Foreskin keratinocyte (primary cell): ENCODE measurements at places on chromosomes 7 and 10.

DNA sequence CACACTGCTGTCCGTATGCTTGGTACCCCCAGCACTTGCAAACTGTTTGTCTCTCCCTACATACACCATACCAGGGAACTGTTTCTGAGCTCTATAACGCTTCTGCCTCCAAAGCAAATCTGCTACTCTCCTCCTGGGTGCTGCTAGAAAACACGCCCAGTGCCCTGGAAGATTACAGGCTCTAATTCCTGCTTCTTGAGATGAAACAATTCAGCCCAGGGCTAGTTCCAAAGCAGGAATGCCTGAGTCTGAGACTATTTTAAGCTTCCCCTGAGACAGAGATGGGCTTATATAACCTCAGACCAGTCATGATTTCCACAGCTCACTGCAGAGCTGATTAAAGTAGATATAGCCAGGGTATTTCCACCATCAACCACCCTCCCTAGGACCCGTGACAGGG lies 327.1 kb downstream of the GPR158 start:
- peak; percentile 31 for DNase-seq

- no peak for DNase-seq
These were observed 1.3 kb downstream of the HOXA1 start for GRCh38 chr7:27094304-27095049.

GRCh38 chr10:96772196-96772595 lies 51.9 kb upstream of the PIK3AP1 start:
- DNase-seq = no peak

DNA sequence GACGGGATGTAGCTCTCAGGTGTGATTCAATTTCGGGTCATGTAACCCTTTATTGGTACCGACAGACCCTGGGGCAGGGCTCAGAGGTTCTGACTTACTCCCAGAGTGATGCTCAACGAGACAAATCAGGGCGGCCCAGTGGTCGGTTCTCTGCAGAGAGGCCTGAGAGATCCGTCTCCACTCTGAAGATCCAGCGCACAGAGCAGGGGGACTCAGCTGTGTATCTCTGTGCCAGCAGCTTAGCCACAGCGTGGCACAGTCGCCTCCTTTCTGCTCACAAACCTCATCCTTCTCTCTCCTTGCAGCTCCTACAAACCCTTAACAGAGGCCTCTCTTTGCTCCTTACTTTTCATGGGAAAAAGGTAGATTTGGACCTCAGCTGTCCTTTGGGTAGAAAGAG lies 197.5 kb upstream of the PRSS58 start:
- no peak for DNase-seq

DNA sequence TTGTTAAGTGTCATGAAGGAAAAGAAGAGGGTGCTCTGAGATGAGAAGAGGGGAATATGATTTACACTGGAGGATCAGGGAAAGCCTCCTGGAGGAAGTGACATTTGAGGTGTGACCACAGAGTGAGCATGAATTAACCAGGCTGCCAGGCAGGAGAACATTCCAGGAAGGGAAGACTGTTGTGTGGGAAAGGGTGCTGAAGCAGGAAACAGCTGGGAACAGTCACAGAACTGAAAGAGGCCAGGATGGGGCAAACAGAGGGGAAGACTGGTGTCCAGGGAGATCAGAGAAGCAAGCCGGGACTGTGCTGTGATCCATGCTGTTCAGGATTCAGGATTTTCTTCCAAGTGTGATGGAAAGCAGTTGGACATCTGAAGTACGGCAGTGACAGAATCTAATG lies 14.9 kb downstream of the HIPK2 start:
- DNase-seq = no peak

DNA sequence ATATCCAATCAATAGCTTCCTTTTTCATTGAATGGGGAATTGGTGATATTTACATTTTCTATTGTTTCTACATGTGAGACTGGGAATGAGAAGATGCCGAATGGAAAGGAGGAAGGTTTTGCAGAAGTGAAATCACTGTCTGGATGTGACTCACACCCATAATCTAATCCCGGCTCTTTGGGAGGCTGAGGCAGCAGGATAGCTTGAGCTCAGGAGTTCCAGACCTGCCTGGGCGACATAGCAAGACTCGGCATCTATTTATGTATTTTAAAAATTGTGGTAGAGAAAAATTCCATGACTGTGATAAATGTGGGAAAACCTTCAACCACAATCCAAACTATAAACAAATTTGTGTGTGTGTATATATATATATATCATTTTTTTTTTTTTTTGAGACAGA lies 10.9 kb upstream of the FIS1 start:
- DNase-seq = no peak

DNA sequence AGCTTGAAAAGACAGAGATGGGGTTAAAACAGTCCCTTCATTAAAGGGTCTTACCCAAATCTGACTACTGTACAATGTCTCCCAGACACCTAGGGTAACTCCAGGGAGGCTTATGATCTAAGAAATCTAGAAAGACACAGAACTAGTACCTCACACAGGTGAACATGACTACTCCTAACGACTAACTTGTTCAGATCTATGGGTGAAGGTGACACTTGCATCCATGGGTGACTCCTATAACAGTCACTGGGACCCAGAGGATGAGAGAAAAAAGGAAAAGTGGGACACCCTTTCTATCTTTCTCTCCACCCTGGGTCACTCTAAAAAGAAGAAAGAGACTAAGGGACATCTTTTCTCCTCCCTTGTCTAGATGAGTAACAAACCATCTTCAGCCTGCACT lies 19.2 kb downstream of the AKR1C8 start:
- no peak for DNase-seq

DNA sequence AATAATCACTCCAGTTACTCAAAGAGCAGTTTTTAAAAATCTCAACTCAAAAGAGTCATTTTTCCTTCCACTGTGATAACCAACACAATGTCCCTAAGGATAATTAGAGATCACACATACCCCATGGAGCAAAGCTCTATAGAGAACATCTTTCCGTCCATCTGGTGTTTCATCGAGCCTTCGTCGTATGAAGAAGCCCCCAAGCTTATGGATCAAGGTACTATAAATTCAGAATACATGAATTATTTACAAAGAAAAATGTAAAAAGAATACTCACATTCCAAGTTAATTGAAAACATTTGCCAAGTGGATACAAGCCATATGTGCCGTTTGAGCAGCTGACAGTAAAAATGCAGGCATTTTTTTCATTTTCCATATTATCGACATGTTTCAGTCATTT lies 14.8 kb downstream of the GPAM start:
- no peak for DNase-seq

- DNase-seq = no peak
These were observed 16.7 kb upstream of the SYPL1 start for GRCh38 chr7:106128836-106129235.

DNA sequence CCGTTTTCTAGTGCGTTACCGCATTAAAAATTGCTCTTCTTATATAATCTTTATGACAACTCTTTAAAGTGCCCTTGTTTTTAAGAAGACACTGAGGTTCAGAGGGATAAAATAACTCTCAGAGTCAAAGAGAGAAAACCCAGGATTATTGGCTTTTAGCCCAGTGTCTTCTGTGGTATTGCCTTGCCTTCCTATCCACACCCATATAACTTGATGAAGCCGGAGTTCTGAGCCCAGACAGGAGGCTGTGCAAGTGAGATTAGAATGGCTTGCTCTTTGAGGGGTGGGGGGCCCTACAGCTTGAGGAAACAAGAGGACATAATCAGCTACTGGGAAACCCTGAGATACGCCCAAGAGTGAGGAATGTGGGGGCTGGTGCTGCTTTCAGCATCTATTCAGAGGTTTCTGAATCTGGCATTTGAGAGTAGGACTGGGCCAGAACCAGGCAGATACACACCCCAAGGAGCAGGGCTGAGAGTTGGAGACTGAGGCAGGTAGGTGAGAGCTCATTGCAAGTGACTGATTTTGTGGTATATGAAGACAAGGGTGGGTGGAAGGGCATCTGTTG lies 2.3 kb downstream of the PRXL2A start:
- DNase-seq = no peak

GRCh38 chr10:55852900-55853299 lies 508.2 kb downstream of the ZWINT start:
- no peak for DNase-seq

GRCh38 chr10:84392181-84392580 lies 63.8 kb downstream of the CCSER2 start:
- no peak for DNase-seq

GRCh38 chr10:51915031-51915542 lies 215.7 kb upstream of the CSTF2T start:
- DNase-seq = no peak

- DNase-seq = no peak
These were observed 103.0 kb upstream of the YAE1 start for GRCh38 chr7:39463252-39463651.

- no peak for DNase-seq
These were observed 81.3 kb upstream of the DKK1 start for GRCh38 chr10:52232561-52233350.

GRCh38 chr10:5510281-5511072 lies 11.1 kb upstream of the CALML5 start:
- DNase-seq = no peak

- DNase-seq = no peak
These were observed 20.7 kb upstream of the GIMAP8 start for GRCh38 chr7:150429699-150430098.

DNA sequence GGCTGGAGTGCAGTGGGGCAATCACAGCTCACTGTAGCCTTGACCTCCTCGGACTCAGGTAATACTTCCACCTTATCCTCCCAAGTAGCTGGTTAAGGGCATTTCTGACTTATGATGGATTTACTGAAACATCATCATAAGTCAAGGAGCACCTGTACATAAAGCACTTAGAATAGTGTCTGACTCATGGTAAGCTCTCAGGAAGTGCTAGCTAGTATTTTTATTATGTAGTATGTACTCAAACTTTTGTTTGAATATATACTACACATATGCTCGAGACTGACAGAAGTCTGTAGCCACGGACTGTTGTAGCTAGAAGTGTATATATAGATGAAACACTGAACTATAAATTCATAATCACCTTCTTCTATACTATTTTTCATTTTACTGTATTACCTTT lies 107.5 kb upstream of the DNAJB12 start:
- no peak for DNase-seq

DNA sequence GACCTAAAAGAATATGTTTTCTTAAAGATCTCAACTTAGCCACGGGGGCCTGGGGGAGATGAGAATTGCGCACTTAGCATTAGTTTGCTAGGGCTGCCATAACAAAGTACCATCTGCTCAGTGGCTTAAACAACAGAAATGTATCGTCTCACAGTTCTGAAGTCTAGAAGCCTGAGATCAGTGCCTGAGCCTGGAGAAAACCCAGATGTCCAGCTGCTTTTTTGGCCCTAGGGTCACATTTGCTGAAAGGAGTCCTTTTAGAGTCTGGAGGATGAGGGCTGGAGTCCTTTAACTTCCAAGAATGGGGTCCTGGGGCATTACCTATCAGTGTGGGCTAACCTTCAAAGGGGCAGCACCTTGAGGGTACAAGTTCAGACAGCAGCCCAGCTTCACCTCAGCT lies 48.2 kb downstream of the SMURF1 start:
- no peak for DNase-seq

DNA sequence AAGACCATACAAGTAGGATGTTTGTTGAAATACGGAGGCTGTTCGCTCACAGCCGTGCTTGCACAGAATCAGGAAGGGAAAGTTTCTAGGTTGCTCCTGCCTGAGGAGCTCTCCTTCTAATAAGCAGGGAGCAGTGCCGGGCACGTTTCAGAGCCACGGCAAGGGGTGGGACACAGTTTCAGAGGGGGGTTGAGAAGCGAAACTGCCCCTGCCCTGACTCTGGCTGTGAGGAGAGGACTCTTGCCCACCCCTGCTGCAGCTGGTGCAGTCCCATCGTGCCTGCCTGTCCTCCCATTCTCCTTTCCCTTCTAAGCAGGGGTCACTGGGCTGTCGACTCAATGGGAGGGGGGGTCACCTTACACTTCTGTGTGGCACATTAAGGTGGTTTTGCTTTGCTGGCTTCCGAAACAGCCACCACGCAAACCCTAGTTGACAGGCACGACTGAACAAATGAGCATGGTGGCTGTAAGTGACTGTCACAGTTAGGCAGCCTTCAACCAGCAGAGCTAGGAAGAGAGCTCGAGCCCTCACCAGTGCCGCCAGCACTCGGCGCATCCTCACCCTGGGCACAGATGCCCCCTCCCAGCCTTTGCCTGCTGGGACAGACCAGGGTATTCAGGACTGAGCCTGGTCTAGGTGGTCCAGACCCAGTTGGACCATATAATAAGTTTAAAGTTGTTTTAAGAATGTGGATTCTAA lies 37.5 kb downstream of the ZNF467 start:
- DNase-seq = no peak

GRCh38 chr10:53276797-53277196 lies 504.2 kb upstream of the MBL2 start:
- DNase-seq = no peak
